Amniotic stem cell (primary cell): ENCODE measurements at places on chromosomes 1 and 21.

DNA sequence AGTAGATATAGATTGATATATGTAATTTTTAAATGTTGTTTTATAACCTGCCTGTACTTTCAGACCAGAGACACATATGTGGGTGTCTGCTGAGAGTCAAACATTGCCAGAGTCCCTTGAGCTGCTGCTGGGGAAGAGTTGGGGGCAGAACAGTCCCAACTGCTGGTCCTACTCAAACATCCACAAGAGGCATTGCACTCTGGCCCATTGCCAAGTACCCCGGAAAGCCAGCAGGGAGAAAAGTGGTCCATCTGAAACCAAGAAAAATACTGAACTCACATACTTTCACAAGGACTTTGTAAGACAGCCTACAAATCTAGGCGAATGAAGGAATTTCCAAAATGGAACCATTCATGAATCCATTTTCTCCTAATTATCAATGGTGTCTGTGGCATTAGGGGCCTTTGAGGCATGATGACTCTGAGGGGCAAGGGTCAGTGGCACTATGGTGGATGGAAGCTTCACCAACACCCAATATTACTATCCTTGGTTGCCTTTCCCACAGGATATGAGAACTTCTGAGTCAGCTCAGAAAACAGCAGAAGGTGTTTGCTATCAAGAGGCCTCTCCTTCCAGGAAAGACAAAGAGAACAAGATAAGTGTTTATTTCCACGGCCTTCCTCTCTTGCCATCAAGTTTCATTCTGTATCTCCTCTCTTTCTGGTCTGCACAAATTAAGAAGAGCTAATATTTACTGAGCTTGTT is 7.3 kb upstream of the TBX15 start:
- no peak for DNase-seq

GRCh38 chr21:29504751-29505321 is 206.1 kb downstream of the BACH1 start:
- no peak for DNase-seq

GRCh38 chr1:33429856-33430691 is 821 bp downstream of the PHC2 start:
- DNase-seq = no peak

GRCh38 chr1:110203021-110203661 is 7.0 kb upstream of the KCNC4 start:
- no peak for DNase-seq

DNA sequence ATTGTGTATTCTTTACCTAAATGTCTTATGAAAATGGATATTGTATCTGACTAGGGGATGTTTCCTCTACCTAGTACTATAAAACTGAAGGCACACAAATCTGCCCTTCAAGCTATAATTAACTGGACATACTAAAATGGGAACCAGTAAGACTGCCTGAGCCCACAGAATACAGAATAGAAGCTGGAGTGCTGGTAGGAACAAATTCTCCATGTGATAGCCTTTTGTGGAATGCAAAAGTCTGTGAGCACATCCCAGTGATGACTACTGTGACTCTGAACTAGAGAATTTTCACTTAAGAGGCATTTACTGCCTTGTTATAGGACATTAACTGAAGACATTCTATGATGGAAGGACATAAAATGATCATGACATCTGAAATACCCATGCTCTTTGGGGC is 30.3 kb downstream of the KIFAP3 start:
- DNase-seq = no peak

GRCh38 chr1:64616039-64616438 is 128.8 kb upstream of the RAVER2 start:
- DNase-seq = no peak

DNA sequence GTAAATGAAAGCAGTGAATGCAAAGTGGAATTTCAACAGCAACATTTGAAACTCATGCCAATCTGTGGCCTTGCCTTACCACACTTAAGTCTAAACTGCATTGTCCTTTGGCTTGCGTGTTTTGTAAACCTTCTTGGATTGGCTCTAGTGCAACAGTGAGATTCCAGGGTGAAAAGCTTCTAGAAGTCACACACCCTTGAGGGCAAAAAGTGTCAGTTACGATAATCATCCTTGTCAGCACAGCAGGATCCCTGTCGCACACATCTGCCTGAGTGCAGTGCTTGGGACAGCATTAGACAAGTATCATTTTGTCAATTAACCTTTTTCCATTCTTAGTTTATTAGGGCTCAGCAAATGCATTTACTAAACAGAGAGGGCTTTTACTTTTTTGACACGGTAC is 243.4 kb upstream of the PTBP2 start:
- no peak for DNase-seq
